Effector CD4-positive, alpha-beta T cell (primary cell): ENCODE measurements at places on chromosomes 2 and 18.
A peak's percentile ranks its signal among the peaks of the same experiment; 100 is the strongest.

DNA sequence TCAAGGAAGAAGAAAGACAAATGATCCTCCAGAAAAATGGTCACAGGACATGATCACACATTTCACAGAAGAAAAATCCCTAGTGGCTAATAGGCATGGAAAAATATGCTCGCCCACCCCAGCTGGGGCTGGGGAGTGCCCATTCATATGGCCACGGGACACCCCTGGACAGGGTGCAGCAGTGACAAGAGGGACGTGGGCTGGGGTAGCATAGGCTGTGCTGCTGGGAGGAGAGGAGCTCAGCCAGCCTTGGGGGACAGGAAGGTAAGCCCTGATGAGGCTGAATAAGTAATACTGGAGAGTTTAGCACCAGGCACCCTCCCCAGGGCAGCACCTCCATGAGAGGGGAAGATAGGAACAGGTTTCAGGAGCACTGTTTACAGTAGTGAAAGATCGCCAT lies 254.9 kb upstream of the HS6ST1 start:
- no peak for DNase-seq

GRCh38 chr18:75128051-75128605 lies 80.8 kb downstream of the PTGR3 start:
- no peak for DNase-seq

GRCh38 chr2:168633895-168634294 lies 168.5 kb upstream of the NOSTRIN start:
- DNase-seq, result no peak

DNA sequence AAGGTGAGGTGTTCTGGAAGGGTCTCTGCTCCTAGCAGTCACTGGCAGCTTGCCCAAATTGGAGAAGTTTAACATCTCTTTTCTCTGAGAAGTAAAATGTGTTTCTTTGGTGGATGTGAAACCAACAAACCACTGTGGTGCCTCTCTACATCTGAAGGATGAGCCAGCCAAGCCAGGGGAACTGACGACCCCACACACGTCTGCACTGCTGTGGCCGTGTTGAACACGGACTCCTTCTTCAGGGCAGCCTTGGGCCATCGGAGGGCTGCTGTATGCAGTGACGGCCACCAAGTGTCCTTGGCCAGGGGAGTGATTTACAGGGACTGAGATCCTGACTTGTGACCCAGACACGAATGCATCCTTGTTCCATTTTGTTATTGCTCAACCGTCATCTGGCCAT lies 207.8 kb downstream of the ACKR3 start:
- DNase-seq, result no peak

DNA sequence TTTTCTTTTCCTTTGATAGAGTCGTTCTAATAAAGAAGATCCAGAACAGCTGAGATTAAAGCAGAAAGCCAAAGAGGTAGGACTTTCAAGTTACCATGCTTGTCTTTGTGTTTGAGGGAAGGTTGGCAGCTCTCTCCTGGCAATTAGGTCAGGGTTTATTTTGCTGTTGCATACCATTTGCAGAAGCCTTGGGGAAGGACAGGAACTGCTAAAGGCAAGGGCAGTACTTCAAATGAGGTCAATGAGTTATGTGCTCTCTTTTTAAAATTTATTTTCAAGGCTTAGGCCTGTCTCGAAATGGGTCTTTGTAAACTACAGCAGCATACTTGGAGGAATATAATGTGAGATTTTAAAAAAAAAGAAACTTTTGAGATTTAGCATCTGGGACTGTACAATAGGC lies 108.9 kb downstream of the TAF4B start:
- DNase-seq, result no peak

GRCh38 chr18:45024357-45025088 lies 343.8 kb downstream of the SETBP1 start:
- no peak for DNase-seq

- no peak for DNase-seq
These were observed 87.4 kb upstream of the PTPRM start for GRCh38 chr18:7479756-7480155.

GRCh38 chr2:17637131-17637906 lies 96.8 kb downstream of the VSNL1 start:
- no peak for DNase-seq

GRCh38 chr2:21406911-21407310 lies 283.1 kb downstream of the TDRD15 start:
- no peak for DNase-seq

DNA sequence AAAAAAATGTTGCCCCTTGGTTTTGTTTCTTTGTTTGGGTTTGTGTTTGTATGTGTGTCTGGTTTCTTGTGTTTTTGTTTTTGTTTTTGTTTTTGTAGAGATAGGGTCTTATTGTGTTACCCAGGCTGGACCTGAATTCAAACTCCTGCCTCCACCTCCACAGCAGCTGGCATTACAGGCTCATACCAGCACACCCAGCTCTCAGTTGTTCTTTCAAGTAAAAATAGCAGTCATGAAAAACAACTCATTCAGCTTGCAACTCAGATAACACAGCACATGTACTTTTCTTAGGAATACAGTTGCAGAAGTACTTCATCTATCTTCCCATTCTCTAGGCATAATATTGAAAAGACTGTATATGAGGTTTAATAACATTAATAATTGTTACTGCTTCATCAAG lies 37.0 kb downstream of the ZC3H8 start:
- DNase-seq, result no peak

DNA sequence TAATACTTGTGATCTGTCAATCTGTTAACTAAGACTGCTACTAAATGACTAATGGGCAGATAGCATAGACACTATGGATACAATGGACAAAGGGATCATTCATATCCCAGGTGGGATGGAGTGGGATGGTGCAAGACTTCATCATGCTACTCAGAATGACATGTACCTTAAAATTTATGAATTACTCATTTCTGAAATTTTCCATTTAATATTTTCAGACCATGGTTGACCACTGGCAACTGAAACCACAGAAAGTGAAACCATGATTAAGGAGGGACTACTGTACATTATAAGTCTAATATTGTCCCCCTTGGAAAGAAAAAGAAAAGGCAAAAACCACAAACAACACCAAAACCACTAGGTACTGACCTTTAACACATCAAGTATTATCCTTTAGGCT lies 247.0 kb upstream of the SYT4 start:
- DNase-seq, result no peak

- DNase-seq, result no peak
These were observed 5.1 kb upstream of the ZC3H15 start for GRCh38 chr2:186480991-186481390.

DNA sequence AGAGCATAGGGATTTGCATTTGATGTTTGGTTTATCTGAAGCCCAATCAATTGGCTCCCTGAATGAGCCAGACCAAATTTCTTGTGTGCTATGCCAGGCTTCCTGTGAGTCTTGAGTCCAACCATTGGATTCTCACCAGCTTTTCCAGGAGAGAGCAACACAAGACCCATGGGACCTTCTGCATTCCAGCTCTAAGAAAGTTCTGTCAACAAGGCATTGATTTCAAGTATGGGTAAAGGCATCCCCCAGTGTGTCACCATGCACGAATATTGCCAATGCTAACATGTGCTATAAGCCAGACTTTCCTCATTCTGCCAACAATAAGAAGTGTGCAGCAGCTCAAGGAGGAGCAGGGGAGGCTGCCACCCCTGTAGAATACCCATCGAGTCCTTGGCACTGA lies 266.6 kb downstream of the ETAA1 start:
- no peak for DNase-seq

- no peak for DNase-seq
These were observed 268.1 kb downstream of the NDUFA10 start for GRCh38 chr2:239756790-239757760.

DNA sequence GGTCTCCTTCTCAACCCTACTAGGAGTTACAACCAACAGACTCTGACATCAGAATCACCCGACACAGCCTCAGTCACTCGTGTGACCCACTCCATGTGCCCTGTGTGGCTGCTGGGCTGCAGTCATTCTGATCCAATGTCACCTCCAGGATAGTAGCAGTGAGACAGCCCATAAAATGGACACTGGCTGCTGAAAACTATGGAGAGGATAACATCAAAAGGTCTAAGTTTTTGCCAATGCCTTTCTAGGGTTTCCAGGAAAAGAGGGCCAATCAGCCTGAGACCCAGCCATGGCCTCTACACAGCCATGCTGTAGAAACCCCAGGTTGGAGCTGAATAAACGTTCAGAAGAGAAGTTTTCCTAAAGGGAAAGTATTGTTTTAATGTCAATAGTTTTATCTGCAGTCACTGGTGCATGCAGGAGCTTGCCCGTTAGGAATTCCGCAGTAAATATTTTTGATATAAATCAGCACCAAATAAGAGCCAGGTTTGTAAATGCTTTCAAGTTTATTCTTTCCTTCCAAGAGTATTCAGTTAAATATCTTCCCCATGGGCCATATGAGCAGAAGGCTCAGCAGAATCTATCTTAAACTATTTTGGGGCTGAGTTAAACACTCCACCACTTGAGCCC lies 92.2 kb upstream of the PID1 start:
- DNase-seq, result no peak

GRCh38 chr2:108925286-108925685 lies 63.7 kb downstream of the EDAR start:
- no peak for DNase-seq

DNA sequence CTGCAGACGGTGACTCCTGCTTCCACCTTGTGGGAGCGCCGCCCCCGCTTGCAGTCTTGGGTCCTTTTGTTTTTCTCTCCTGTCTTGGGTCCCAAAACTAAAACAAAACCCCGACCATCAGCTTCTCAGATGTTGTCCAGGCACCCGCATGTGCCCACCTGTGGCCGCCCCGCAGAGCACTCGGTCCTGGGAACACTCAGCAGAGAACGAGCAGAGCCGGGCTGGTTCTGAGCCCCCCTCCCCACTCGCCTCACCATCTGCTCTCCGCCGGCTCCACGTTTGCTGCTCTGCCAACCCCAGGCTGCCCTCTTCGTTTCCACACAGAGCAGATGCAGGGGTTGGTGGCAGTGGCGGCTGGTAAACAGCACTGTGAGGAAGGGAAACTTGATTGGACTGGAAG lies 38.5 kb downstream of the CTDP1 start:
- DNase-seq, result no peak

GRCh38 chr18:50659091-50660003 lies 99.5 kb downstream of the MAPK4 start:
- DNase-seq, result no peak

GRCh38 chr2:106094131-106094841 lies 99.8 kb downstream of the UXS1 start:
- DNase-seq, result peak; percentile 70

GRCh38 chr18:68466672-68467071 lies 248.2 kb downstream of the TMX3 start:
- DNase-seq, result no peak

DNA sequence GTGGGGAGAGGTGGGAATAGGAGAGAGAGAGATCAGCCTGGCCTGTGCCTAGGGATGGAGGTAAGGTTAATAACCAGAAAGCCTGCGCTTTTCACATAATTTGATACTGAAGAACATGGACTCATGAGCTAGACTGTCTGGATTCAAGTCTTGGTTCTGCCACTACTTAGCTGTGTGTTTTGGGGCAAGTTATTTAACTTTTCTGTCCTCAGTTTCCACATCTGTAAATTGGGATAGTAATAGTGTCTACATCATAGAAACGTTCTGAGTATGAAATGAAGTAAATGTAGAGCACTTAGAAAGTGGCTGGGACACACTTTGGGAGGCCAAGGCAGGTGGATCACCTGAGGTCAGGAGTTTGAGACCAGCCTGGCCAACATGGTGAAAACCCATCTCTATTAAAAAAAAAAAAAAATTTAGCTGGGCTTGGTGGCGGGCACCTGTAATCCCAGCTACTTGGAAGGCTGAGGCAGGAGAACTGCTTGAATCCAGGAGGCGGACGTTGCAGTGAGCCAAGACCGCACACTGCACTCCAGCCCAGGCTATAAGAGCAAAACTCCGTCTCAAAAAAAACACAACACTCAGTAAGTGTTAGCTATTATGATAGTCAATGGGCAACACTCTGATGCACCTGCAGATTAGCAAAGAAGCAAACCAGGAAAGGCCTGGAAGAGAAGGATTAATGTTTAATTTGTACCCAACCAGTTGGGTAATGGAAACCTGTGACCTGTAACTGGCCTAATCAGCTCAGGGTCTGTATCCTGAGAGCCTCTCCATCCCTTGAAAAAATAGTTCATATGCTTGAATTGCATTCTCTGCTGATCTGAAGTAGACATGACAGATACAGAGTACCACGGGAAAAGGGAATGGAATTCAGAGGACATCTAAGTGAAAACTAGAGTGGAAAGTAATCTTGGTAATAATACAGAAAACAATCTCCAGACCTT lies 6.8 kb downstream of the GALM start:
- DNase-seq, result no peak

DNA sequence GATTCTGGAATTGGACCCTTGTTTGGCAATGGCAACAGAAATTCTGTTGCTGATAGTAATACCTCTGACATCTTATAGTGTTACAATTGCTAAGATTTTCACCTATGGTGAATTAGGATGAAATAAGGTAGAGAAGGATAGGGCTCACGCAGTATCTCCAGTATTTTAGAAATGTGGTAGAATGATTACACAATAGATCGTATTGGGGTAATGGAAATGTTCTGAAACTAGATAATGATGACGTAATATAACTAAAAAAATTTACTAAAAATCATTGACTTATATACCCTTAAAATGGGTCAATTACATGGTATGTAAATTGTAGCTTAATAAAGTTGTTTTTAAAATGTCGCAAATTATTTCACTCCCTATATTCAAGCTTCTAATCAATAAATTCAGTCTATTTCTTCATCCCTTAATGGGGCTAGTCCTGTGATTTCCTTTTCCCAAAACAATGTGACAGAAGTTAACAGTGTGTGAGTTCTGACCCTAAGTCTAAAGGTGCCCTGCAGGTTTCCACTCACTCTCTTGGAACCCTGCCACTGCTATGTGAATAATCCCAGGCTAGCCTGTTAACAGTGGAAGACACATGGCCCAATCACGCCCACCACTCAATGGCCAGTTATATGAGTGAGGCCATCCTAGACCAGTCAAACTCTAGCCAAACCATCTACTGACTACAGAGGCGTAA lies 31.2 kb downstream of the USP37 start:
- no peak for DNase-seq

DNA sequence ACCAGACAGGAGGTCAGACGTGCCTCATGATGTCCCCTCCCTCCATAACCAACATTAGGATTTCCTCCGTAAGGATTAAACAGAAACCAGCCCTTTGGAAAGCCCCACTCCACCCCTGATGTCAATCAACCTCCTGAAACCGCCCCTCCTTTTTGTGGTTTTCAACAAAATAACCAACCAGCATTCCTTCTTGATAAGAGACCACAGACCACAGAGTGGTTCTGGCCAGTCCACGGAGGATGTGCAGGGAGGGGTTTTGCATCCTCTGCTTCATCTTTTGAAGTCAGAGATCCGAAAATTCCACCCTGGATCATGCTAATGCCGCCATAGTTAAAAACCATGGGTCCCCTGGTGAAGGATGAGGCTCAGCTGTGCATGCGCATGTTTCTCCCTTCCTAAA lies 180.0 kb upstream of the CCDC150 start:
- no peak for DNase-seq

DNA sequence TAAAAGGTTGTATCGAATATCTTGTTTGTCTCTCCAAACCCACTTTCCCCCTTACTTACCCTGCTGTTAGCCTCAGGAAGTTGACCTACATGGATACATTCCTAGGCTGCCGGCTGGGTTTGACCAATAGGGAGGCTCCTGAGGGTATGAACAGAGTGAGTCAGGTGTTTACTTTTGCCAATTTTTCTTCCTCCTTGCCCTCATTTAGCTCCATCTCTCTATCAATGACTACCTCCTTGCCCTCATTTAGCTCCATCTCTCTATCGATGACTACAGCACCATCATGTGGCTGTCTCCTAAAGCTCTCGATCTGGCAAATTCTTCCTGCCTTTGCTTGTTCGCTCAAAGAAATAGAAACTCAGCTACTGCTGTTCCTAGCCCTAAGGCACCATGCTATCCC lies 571.9 kb upstream of the CRIM1 start:
- DNase-seq, result no peak

- no peak for DNase-seq
These were observed 242.3 kb downstream of the PTPRM start for GRCh38 chr18:7809455-7809854.
